Activated gamma-delta T cell (primary cell): ENCODE measurements at places on chromosomes 7 and 10.

GRCh38 chr10:77016855-77017254 lies 620.8 kb downstream of the KCNMA1 start:
- DNase-seq, result no peak

DNA sequence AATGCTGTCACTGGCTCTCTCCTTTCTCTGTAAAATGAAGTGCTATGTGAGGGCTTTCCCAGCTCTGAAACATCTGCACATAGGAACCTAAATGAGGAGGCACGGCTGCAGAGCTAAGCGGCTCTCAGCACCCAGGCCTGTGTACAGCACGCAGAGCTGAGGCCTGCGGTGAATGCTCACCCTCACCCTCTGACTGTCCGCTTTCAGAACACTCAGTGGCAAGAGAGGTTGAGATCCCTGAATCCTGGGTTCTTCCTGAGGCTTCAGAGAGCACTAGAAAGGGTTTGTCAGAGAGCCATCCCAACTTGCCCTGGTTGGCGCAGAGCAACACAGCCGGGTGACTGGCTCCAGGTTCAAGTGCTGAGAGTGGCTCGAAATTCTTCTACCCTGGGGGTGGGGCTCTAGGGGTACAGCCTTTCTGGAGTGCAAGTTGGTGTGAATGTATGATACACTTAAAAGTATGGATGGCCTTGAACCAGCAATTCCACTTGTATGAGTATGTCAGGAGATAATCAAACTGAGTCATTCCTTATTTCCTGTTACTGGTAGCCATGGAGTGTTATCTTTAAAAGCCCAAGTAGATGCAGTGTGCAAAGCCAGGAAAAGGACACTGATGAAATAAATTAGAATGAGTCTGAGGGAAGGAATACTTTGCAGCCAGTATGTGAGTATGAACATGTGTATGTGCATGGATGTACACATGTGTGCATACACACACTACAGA lies 1.7 kb upstream of the CCDC201 start:
- DNase-seq, result no peak

DNA sequence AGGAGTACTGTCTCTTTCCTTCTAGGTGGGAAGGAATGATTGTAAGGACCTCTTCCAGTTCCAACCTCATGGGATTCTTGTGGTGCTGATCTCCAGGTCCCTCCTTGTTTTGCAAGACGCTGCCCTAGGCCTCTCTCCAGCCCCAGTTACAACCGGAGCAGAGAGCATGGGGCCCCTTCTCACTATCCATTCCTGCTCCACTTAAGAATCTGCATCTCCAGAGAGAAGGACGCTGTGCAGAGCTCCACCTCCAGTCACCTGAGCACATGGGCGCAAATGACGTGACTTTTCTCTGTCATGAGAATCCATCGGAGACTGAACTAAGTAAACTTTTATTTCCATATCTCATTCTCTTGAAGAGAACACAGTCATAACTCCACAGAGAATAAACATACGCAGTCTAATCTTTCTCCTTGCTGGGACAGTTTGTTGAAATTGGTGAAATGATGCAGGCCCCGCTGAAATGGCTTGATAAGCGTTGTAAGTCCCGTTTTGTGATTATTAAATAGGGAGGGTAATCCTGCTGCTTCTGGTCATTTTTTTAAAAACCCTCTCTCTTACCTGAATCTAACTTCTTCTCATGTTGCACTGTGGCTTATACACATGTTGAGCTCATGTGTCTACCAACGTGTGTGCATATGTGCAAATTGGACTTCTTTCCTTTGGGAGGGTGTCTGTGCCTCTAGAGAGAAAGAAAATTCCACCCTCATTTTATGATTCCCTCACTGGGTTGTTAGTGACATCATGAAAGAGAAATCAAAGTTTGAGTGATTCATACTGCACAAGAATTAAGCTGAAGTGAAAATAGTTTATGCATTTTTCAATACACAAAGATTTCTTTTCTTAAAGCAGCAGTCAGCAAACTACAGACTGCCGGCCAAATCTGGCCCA lies 133.2 kb upstream of the TBX20 start:
- no peak for DNase-seq

DNA sequence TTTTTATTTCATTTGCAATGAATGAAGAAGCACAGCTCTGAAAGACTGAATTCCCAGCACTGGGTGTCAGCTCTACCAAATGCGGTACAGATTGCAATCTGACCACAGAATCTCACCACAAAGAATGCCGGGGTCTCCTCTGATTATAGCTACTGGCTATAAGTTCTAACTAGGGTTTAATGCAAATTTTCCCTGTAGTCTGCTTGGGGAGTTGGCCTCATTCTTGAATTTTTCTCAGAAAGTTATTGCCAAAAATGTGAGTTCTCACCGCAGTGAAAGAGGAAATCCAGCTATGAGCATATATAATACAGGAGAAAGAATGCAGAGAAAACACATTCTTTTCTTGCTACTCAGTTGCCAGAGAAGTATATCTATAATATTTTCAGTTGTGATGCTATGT lies 1255.7 kb upstream of the LRRTM3 start:
- no peak for DNase-seq

GRCh38 chr10:124898471-124898870 lies 43.5 kb upstream of the ZRANB1 start:
- no peak for DNase-seq

GRCh38 chr10:116150606-116151005 lies 122.4 kb downstream of the GFRA1 start:
- DNase-seq, result no peak

DNA sequence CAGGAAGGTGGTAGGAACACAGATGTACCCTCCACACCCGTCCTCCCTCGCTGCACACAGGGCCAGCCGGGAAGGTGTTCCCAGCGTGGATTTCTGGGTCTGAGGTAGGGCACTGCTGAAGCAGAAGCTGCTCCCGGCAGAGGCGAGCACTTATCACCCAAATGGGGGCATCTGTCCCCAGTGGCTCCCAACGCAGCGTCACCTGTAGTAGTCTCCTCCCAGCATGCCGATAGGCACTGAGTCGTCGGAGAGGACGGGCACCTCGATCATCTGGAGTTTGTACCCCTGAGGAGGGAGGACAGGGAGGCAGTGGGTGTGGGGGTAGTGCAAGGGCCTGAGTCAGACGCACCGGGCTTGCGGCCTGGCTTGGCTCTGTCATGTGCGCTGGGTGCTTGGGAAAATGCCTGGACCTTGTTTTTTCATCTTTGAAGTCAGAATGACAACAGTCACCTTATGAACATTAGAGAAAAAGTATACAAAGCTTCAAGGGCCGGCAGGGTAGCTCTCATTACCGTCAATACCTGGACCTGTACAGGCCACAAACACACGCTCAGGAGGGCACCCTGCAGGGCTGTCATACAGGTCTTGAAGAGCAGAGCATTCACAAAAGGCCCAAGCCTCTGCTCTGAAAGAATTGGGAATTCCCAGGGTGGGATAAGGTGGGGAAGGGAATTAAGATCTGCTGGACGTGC lies 3.1 kb upstream of the PYROXD2 start:
- no peak for DNase-seq

GRCh38 chr10:83724471-83725241 lies 414.7 kb upstream of the GHITM start:
- no peak for DNase-seq

GRCh38 chr7:106617860-106618259 lies 43.1 kb downstream of the CCDC71L start:
- DNase-seq, result no peak

- DNase-seq, result no peak
Observed at GRCh38 chr7:148218603-148219002, 372.0 kb upstream of the C7orf33 start.

GRCh38 chr7:142025896-142026295 lies 30.2 kb downstream of the MGAM start:
- DNase-seq, result no peak
